ENCODE measurements at places on chromosomes 7 and 10.

- no peak for DNase-seq
Measured at GRCh38 chr7:141954334-141954733, 7.6 kb upstream of the CLEC5A start.

DNA sequence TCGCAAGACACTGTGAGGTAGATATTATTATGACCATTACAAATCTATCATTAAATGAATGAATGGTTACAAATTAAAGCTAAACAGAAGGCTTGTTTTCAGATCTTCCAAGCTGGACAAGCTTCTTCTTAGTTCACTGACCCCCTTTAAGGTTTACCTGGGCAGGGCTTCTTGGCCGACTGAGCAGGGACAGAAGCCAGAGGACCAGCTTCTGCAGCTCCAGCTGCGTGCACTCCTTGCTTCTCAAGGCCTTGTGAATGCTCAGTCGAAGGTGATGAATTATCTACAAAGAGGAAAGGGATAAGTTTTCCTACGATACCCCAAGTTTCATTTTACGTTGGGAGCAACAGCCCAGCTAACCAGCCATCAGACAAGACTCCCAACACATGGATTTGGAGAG is 9.3 kb downstream of the ZC3HAV1L start:
- no peak for DNase-seq

- DNase-seq, result no peak
Measured at GRCh38 chr7:134605978-134606923, 40.4 kb upstream of the BPGM start.

- no peak for DNase-seq
Measured at GRCh38 chr7:21651697-21652096, 108.9 kb downstream of the DNAH11 start.

- DNase-seq, result no peak
Measured at GRCh38 chr10:7697426-7697825, 5.7 kb upstream of the ITIH2 start.

DNA sequence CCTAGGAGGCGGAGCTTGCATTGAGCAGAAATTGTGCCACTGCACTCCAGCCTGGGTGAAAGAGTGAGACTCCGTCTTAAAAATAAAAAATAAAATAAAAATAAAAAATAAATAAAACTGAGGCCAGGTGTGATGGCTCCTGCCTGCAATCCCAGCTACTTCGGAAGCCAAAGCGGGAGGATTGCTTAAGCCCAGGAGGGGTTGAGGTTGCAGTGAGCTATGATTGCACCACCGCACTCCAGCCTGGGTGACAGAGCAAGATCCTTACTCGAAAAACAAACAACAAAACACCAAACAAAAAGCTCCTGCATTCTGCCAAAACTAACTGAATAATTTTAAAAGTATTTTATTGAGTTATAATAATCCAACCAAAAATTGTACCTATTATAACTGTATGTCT is 36.2 kb downstream of the AGAP4 start:
- no peak for DNase-seq

DNA sequence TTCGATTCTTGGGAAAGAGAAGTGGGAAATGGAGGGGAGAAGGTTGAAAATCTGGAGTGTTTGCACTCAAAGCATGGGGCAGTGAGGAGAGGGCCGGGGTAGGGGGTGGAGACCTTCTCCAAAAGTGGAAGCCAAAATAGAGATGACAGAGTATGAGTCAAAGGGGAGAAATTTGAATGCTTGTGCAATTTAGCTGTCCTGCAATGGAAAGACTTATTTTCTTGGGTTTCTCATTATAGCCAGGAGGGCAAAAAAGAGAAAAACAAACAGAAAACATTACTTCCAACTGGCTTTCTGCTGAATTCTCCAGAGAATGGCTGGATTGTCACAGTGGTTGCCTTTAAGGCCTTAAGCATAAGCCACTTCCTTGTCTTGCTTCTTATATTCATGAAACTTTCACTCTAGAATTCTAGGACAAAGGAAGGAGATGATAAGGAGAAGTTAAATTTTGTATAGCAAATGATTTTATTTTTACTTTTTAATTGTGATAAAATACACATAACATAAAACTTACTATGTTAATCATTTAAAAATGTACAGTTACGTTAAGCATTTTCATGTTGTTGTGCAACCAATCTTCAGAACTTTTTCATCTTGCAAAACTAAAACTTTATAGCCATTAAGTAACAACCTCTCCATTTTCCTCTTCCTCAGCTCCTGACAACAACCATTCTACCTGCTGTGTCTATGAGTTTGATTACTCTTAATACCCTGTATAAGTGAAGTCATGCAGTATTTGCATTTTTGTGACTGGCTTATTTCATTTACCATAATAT is 100.2 kb downstream of the GPR85 start:
- no peak for DNase-seq

DNA sequence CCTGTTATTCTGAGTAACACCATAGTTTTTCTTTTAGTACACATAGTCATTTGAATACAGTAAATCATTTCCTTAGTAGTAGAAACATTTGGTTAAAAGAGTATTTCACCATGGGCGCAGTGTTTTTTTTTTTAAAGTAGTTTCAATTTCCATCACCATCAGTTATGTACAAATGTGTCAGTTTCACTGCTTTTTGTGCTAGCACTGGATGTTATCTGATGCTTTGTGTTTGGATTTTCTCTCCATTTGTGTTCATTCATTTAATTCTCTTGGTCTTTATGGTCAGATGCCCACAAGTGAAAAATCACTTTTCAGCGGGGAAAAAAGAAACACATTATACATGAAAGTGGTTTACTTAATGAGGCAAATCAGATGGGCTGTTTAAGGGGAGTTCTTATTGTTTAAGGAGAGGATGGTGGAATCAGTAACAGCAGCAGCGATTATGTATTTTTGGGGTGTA is 16.0 kb upstream of the HK1 start:
- DNase-seq, result no peak

DNA sequence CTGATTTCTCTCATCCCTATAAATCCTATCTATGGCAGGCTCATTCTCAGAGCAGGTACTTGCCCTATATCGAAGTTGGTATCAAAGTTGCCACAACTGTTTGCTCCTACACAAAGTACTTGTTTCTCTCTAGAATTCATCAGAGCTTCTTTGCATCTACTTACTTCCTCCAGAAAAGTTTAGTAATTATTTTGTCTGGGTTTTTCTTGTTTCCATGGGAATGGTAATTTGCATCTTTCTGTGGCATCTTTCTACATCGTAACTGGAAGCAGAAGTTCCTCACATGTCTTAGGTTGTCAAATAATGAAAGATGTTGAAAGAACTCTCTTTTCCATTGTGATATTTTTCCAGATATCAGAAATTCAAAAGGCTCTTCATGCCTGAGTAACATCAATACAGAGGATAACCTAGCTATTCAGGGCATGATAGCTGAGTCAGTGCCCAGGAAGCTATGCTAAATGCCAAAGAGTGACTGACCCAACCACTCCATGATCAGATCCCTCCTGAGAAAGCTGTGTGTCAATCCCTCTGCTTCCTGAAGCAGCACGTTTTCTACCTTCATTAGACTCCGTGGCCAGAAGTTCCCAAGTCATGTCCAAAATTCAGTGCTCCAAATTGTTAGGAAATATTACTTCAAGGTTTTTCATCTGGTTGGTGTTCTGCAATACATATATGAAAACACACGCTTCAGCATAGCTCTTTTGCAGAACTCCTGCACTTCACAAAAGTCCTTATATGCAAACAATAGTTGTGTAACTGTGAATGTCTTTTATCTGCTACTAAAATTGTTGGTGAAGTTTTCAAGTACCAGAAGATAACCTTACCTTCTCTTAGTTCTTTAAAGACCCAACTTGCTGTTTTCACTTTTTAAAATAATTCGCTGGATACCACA is 216.5 kb downstream of the VTI1A start:
- DNase-seq, result peak; percentile 36

- DNase-seq, result no peak
Measured at GRCh38 chr10:125631806-125632205, 51.2 kb downstream of the TEX36 start.

GRCh38 chr10:114103284-114103683 is 59.6 kb downstream of the ADRB1 start:
- peak; percentile 19 for DNase-seq
